Activated B cell treated with CpG ODN at 0.5 μM for 24 hours (primary cell): ENCODE measurements at places on chromosomes 11 and 22. TPM values are rescaled to one million over a fixed set of nuclear protein-coding genes. Genes with fewer than 3 reads are reported as not detected.

C11orf87 gene
- not detected in 2 replicates for total RNA-seq

DNA sequence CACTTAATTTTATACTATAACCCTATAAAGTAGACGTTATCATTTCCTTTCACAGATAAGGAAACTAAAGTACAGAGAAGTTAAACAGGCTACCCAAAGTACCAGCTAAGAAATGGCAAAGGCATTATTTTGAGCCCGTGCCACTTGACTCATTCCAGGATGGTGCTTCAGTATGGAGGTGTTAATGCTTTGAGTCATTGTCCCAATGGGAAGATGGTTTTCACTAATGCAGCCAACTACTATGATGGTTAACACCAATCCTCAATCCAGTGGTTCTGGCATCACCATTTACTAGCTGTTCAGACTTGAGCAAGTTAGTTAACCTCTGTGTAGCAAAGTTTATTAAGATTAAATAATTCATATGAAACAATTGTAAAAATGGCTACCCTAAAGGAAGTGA is 123.1 kb upstream of the SLC5A12 start:
- DNase-seq: no peak

SAMM50 gene
- 49.6 and 51.2 TPM in 2 replicates for total RNA-seq

DNA sequence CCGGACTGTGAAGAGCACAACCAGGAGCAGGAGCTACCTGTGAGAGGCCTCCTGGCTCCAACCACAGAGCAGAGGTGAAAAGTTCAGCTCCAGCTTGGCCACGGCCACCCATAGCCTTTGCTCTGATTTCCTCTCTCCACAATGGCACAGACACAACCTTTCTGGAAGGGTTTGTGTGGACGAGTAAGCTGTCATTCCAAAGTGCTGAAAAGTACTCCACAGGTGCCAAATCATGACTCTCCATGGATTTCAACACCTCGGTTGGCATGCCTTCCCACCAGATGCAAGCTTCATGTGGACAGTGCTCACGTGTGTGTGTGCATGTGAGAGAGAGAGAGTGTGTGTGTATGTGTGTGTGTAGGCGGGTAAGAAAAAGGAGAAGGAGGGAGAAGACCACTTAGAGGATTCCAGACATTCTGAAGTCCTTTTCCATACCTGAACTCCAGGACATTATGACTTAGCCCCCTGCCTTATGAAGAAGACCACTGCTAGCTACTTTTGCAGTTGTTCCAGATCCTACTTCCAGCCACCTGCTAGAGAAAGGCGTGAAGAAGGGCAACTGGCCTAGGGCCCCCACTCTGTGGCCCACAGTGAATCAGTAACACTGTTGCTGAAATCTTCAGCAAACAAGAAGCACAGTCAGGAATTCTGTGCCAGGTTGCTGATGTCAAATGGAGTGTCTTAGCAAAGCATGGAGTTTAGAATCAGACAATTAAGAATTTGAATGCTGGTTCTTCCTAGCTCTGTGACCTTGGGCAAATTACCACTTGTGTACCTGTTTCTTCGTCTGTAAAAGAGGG is 13.9 kb upstream of the NAV2 start:
- no peak for DNase-seq

DNA sequence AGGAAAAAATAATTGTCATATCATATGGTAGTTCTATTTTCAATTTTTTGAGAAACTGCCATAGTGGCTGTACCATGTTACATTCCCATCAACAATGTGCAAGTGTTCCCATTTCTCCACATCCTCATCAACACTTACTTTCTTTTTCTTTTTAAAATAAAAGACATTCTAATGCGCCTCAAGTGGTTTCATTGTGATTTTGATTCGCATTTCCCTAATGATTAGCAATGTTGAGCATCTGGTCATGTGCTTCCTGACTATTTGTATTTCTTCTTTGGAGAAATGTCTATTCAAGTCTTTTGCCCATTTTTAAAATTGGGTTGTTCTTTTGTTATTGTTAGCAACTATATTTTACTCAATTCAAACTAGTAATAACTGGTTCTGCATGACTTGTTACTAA is 8.4 kb downstream of the MCHR1 start:
- no peak for DNase-seq

DNA sequence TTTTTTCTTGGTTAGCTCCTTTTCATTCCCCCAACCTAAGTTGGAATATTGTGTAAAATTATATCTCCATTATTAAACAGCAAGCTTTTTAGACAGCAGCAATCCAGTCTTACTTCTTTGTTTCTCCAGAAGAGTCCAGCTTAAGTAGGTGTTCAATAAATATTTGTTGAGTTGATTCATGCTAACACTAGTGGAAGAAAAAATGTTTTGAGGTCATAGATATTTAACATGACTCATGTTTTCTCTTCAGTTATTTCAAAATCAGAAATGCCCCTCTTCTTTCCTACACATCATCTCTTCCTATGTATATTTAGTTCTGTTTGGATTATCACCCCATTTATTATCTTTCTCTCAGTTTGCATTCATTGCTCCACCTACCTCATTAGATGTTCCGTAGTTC is 20.3 kb downstream of the CCDC83 start:
- no peak for DNase-seq

DNA sequence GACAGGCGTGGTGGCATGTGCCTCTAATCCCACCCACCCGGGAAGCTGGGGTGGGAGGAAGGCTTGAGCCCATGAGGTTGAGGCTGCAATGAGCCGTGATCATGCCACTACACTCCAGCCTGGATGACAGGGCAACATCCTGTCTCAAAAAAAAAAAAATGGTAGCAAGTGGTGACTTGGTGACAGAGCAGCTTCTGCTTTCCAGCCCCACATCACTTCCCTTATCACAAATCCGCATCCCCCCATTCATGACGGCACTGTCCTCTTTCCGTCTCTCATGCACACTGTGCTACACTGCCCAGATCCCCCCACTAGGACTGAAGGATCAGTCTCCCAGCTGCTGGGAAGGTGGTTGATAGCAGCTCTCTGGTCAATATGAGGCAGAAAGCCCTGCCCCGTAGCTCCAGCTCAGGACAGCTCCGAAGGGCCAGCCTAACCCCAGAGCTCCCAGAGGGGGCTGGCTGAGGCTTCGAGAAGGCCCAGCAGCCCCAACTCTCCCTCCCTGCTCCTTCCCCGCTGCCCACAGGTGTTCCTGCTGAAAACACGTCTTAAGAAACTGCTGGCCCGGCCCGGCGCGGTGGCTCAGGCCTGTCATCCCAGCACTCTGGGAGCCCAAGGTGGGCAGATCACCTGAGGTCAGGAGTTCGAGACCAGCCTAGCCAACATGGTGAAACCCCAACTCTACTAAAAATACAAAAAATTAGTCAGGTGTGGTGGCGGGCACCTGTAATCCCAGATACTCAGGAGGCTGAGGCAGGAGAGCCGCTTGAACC is 15.9 kb downstream of the PGA5 start:
- no peak for DNase-seq

DNA sequence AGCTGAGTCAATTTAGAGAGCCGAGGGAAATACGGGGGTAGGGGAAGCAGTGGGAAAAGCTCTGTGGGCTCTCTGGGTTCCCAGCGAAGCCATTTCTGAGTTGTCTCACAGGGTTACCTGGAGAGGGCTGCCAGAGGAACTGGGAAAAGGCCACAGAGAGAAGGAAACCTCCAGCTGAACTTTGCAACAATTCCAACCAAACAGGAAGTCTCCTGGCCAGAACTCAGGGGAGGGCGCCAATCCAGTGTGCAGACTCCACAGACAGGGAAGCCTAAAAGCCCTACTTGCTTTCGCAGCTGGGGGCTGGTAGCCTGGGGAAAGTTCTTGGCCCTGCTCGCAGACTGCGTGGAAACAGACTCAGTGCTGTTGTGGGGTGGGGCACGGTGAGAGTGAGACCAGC is 23.1 kb upstream of the GNAZ start:
- DNase-seq: no peak

DNA sequence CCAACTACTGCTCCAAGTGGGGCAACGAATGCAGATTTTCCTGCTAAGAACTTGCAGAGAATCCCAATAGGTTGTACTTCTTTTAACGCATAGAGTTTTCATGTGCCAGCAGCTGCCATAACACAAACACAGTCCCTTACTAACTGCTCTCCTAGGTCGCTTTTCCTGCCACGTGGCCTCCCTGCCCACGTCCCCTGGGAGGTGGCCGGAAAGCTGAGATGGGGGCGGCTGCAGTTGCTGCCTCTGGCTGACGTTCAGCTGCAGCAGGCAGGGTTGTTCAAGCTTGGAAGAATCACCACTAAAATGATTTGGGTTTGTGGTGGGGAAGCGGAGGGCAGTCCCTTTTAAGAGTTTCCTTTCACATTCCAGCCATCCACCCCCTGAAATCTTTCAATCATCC is 39.3 kb downstream of the ZNF202 start:
- DNase-seq: no peak

DNA sequence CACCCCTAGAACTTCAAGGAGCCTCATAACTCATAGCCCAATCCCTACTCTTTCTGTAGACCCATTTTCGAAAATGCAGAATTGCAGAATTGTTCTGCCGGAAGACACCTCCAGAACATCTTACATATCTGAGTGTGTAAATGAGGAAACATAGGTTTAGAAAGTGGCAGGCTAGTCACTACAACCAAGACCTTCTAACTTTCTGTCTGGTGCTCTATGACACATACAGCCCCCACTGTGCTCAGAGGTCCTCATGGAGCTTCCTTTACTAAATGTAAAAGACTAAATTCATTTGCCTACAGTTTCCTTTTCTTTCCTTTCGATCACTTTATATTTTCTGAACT is 132.1 kb upstream of the DDI1 start:
- DNase-seq: no peak

FGF19 gene
- not detected in 2 replicates for total RNA-seq

SCGB1D2 gene
- not detected in 2 replicates for total RNA-seq

DNA sequence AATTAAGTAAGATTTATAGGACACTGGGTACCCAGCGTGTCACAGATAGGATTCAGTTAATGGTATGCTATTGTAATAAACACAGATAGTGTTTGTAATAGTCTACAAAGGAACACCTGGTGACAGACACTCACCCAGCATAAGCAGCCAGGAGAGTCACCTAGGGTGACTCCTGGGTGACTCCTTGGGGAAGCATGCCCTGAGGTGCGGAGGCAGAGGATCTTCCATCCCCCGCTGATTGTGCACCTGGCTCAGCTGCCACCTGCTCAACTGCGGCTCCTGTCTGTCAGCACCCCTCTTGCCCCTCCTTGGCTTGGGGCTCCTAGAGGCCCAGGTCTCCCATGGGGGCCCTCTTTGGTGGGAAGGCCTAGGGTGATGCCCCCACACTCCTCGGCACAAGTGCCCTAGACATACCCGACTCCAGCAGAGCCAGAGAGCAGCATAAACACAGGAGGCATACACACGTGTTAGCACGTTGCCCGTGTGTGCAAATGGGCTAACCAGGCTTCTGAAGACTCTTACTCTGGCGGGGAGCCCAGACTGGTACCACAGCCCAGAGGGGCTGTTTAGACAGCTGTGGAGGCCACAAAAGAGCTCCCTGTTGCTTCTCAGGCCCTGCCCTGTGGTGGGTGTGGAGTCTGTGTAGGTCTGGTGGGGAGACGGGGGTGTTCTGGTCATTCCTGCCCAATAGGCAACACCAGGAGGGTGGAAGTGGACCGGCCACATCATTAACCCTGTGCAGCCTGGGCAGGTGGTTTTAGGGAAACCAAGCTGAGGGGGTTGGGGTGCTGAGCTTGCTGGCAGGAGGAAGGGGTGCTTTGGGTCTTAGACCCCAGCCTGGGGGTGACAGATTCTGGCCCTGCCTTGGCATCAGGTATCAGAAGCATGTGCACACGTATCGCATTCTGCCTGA is 3.0 kb downstream of the INPPL1 start:
- DNase-seq: no peak

GRCh38 chr11:19905280-19905853 is 192.7 kb downstream of the NAV2 start:
- DNase-seq: no peak
